ENCODE measurements at places on chromosomes 1 and 21. TPM values are rescaled to one million over a fixed set of nuclear protein-coding genes. Genes with fewer than 3 reads are reported as not detected.

- no peaks in the 10 kb centered on the region for H3K36me3 ChIP-seq
- no peak for DNase-seq
- no peak overlapping the region for H3K27ac ChIP-seq
- no peaks in the 10 kb centered on the region for H3K27me3 ChIP-seq
- no peak overlapping the region for H3K4me3 ChIP-seq
These were observed 14.0 kb downstream of the DCST2 start for GRCh38 chr1:155019377-155020245.

DNA sequence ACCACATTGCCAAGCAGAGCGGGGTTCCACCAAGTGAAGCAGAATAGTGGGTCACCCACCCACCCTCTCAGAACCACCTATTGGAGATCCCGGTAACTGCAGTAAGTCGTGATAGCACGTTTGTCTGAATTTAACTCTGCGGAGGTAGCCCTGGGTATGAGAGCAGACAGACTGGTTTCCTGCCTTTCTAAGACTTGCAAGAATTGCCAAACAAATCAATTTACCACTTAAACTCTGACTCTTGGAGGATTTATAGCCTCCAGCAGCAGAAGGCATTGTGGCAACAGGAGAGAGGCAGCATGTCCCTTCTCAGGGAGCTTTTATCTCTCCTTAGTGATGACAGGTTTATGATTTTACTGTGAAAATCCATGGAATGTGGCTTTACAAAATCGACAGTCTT lies 287.9 kb upstream of the FMN2 start:
- no peaks in the 10 kb centered on the region for H3K27me3 ChIP-seq
- no peaks in the 10 kb centered on the region for H3K36me3 ChIP-seq
- peak; percentile 44 for DNase-seq
- no peak overlapping the region for H3K27ac ChIP-seq
- no peak overlapping the region for H3K4me3 ChIP-seq
- H3K4me1 ChIP-seq = peaks cover 10% of the 10 kb centered on the region

GRCh38 chr1:43834280-43835081 lies 99.1 kb upstream of the ARTN start:
- H3K4me1 ChIP-seq = peaks cover 43% of the 10 kb centered on the region
- no peak overlapping the region for H3K4me3 ChIP-seq
- no peaks in the 10 kb centered on the region for H3K36me3 ChIP-seq
- H3K27ac ChIP-seq = peak overlapping the region; percentile 40
- no peaks in the 10 kb centered on the region for H3K27me3 ChIP-seq
- no peak for DNase-seq

DNA sequence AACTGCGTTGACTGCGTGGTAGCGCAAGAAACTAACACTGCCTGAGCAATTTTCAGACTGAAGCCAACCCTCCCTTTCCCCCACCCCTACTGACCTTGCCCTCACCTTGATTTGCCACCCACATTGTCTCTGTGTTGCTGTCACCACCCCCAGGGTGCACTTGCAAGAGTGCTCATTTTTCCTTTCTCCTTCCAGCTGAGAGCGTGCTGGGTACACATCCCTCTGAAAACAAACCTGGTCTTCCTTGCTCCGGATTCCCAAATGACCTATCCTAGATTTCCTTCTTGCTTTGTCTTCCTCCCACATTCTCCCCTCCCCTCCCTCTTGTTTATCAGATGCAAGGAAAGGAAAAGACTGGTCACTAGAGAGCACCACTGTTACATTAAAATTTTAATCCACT lies 24.2 kb downstream of the MPZ start:
- H3K4me3 ChIP-seq = no peak overlapping the region
- H3K36me3 ChIP-seq = no peaks in the 10 kb centered on the region
- H3K27me3 ChIP-seq = no peaks in the 10 kb centered on the region
- DNase-seq = peak; percentile 51
- peak overlapping the region; percentile 14 for H3K27ac ChIP-seq

DNA sequence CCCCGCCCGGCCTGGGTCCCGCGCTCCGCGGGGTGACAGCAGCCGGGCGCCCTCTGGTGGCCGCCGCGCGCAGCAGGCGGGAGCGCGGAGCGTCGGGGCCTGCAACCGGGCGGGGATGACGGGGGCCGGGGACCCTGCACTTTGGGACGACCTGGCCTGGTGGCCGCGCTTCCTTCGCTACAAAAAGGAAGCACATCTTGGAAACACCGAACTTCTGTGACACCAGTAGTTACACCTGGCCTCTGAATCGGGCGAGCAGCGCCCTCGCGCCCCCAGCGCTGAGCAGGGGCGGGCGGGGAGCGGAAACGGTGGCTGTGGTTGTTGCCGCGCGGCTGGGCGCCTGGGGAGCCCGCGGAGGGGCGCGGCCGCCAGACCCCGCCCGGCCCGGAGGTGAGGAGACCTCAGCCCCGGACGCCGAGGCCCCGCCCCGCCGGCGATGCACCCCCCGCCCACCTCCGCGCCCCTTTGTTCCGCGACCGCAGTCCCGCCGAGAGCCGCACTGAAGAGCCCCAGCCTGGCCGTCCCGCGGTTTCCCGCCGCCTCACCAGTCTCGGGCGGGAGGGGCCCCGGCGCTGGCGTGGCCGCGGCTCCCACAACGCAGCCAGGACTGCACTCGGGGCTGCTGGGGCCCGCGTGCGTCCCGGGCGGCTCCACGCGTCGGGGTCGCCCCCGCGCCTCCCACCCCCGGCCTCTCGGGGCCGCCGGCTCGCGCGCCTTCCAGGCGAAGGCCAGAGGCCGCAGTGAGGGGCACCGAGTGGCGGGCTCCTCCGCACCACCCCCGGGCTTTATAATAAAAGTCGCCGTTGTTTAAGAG lies 59.3 kb downstream of the H3-3A start:
- peak; percentile 90 for DNase-seq
- no peaks in the 10 kb centered on the region for H3K36me3 ChIP-seq
- H3K27ac ChIP-seq = peak overlapping the region; percentile 92
- H3K27me3 ChIP-seq = peaks cover 13% of the 10 kb centered on the region
- H3K4me1 ChIP-seq = peaks cover 40% of the 10 kb centered on the region

DNA sequence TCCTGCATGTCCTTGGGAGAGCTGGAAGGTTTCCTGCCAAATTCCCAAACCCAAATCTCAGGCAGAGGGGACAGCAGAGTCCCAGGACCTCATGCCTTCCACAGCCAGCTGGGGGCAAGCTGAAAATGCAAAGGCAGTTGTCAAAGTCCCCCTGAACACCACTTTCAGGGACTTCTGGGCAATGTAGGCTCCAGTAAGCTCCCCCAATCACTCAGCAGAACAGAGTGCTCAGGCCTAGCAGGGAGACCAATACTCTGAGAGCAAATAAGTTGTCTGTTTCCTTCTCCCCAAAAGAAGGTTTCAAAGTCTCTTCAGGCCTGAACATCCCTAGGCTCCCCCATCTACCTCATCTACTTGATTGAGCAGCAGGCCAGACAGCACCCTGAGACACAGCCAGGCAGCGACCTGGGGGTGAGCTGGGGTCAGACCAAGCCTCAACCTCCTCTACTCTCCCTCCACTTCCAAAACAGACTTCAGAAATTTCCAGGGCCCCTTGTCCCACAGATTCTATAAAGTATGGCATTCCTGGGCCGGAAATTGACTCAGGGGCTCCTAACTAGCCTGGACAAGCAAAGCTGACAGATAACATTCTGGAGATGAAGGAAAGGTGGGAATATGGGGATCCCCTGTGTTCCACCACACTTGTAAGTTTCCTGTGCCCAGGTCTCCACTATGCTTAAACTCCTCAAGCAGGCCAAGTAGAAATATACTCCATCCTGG lies 1.9 kb downstream of the SLC9A1 start:
- no peaks in the 10 kb centered on the region for H3K27me3 ChIP-seq
- H3K36me3 ChIP-seq = no peaks in the 10 kb centered on the region
- H3K4me1 ChIP-seq = peaks cover 18% of the 10 kb centered on the region
- peak overlapping the region; percentile 86 for H3K4me3 ChIP-seq
- no peak overlapping the region for H3K27ac ChIP-seq
- no peak for DNase-seq

DNA sequence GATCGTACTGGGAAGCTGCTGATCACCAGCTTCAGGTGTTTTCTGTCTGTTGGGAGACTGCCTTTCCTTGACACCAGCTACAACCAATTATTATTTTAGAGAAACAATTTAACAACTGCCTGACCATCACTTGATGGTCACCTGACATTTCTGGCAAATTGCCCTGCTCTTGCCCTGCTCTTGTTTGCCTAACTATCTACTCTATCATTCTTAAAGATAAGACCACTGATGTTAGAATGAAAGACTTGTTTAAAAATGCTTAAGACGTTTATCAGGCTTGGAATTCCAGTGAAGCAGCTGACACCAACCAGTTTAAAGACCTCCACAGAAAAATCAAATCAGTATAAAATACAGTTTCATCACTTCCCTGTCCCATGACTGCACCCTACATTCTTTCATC lies 423.3 kb upstream of the CAMK1G start:
- no peak overlapping the region for H3K4me3 ChIP-seq
- H3K4me1 ChIP-seq = peaks cover 36% of the 10 kb centered on the region
- no peak overlapping the region for H3K27ac ChIP-seq
- H3K27me3 ChIP-seq = no peaks in the 10 kb centered on the region
- H3K36me3 ChIP-seq = no peaks in the 10 kb centered on the region

DNA sequence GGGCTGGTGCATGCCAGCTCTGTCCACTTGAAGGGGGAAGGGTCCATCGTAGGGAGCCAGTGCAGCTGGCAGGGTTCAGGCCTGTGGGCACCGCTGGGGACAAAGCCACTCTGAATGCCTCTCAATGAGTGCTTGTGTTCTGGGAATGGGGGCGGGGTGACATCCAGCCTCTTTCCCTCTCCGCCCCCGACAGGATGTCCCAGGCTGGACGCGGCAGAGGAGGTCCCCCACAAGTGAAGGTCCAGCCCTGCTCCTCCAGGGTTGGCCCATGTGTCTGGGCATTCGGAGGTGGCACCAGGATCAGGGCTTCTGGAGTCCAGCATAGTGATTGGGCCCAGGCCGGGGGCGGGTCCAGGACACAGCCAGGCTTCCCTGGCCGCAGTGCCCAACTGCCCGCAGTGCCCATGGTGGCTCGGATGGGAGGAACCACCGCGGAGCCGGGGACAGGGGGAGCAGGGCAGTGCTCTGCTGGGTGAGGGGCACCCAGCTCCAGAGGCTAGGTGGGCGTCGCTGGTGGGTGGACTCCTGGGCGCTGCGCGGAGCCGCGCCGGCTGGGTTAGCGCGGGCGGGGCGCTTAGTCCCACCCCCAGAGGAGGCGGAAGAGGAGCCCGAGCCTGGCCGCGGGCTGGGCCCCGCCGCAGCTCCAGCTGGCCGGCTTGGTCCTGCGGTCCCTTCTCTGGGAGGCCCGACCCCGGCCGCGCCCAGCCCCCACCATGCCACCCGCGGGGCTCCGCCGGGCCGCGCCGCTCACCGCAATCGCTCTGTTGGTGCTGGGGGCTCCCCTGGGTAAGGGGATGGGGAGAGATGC lies at the start of gene SHISA4:
Gene SHISA4 (plus strand): TSS at position 617 of the 808 bp plus-strand sequence. CDS start 97 bp downstream, at position 714.
- H3K27me3 ChIP-seq = peaks cover 26% of the 10 kb centered on the region
- H3K36me3 ChIP-seq = no peaks in the 10 kb centered on the region
- H3K4me3 ChIP-seq = peak within 1 kb of the TSS; percentile 89

DNA sequence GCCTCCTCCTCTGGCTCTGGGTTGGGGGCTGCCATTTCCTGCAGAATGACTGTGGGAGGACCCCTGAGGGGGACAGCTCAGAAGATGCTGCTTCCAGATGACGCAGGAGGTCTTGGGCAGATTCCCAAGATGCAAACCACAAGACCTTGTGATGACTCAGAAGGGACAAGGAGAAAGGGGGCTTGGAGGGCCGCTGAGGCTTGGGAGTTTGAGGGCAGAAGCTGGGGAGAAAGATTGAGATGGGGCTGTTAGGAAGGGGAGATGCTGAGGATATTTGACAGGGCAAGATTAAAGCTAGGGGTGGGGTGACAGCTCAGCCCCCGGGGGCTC lies 7.5 kb downstream of the PTPRU start:
- H3K36me3 ChIP-seq = no peaks in the 10 kb centered on the region
- peaks cover 12% of the 10 kb centered on the region for H3K27me3 ChIP-seq
- H3K4me3 ChIP-seq = no peak overlapping the region
- peaks cover 23% of the 10 kb centered on the region for H3K4me1 ChIP-seq
- no peak overlapping the region for H3K27ac ChIP-seq
- no peak for DNase-seq

DNA sequence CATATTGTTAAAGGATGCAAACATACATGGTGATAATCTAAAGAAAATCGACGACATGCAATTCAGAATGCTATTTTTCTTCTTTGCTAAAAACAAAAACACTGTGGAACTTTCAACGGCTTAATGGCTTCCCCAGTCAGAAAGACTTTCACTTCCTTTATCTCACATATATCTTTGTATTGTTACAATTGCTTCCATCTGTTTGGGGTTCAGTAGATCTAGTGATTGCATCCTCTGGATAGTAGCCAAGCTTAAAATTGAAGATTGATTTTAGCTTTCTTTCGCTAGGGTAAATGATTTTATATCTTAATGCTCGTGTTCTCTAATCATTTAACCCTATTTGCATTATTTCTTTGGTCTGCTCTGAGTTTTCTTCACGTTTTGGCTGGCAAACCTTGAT lies 31.8 kb upstream of the ADAMTS1 start:
- no peaks in the 10 kb centered on the region for H3K36me3 ChIP-seq
- H3K4me3 ChIP-seq = no peak overlapping the region
- no peaks in the 10 kb centered on the region for H3K27me3 ChIP-seq
- no peak for DNase-seq

LDLRAD1 gene
- not detected for polyA plus RNA-seq

BGLAP gene
- 1.2 TPM for polyA plus RNA-seq

CFAP57 gene
- polyA plus RNA-seq = 0.37 TPM

All from GM23338 (cell line).